ENCODE measurements at places on chromosomes 12 and 14. TPM values are rescaled to one million over a fixed set of nuclear protein-coding genes. Genes with fewer than 3 reads are reported as not detected.

DNA sequence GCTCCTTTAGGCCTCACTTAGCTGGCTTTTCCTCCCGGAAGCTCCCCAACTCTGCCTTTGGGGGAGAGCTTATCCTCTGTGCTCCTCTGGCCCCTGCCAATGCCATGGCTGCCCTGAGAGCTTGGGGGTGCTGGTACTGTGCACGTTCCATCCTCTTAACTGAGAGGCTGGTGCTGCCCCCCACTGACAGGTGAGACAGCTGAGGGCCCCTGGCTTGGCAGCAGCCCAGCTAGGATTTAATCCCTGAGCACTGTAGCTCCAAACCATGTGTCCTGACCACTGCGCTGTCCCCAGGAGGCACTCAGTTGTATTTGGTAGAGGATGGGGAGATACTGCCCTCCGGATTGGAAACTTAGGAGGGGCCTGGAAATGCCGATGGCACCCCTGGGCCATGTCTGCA, 46.1 kb downstream of the UBE3B start:
- no peak for DNase-seq

- peak; percentile 77 for DNase-seq
Measured at GRCh38 chr14:85334316-85334715, 195.6 kb upstream of the FLRT2 start.

DNA sequence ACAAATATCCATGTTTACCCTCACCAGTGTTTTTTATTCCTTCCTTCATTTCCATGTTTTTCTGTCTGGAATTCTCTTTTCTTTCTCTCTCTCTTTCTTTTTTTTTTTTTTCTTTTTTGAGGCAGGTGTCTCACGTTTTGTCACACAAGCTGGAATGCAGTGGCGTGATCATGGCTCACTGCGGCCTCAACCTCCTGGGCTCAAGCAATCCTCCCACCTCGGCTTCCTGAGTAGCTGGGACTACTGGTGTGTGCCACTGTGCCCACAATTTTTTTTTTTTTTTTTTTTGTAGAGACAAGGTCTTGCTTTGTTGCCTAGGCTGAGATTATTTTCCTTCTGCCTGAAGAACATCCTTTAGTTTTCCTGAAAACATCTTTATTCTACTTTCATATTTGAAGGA, 15.0 kb upstream of the AMIGO2 start:
- DNase-seq, result no peak

DNA sequence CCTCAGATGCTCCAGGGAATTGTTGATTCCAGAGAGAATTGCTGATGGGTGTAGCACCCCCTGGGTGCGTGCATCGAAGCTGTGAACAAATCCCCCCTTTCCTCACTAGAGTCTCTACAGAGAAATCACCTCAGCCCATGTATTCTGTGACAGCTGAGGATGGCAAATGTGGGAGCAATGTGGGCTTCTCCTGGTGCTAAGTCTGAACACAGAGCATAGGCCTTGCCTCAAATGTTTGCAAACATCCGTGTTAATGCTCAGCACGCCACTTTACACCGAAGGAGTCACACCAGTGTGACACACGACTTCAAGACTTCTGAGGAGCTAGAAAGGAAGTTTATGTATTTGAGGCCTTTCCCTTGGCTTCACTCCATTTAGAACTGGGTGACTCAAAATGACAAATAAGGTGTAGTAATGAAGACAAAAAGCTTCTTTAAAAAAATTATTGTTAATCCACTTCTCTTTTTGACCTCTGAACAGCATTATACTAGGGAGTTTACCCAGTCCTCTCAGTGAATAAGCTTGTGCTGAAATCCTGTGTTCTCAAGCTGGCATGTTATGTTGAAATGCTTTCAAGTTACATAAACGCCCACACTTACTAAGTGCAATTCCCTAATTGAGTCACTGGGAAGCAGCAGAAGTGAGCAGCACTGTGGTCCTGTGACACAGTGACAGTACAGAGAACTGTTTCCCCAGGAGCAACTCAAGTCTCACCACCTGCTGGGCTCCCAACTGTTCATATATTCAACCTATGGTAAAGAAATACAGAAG, 92.9 kb downstream of the FAR2 start:
- DNase-seq, result peak; percentile 80

The CLEC4C gene
- not detected for total RNA-seq

GRCh38 chr12:104137001-104137901, 759 bp downstream of the NFYB start:
- DNase-seq, result peak; percentile 41

DNA sequence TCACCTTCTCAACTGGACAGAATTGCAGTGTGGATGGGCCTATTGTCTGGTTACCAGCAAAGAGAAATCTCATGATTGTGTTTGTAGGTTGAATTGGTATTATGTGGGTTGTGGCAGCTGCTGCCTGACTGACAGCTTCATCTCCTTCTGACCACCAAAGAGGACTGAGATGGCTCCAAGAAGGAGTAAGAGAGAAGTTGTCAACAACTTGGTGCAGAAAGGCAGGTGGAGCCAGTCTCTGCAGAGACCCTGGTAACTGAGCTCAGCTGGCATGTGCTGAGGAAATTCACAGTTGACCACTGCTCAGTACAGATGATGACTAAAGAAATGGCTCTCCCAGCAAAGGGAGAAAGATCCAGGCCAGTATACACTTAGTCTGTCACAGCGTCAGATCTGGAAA, 240.0 kb upstream of the AMIGO2 start:
- no peak for DNase-seq

- peak; percentile 53 for DNase-seq
Measured at GRCh38 chr12:60106214-60106613, 510.4 kb downstream of the SLC16A7 start.

The HOMEZ gene
- total RNA-seq, result 7.5 TPM

The ENDOU gene
- not detected for total RNA-seq

- DNase-seq, result no peak
Measured at GRCh38 chr14:56390859-56391258, 188.7 kb upstream of the TMEM260 start.

DNA sequence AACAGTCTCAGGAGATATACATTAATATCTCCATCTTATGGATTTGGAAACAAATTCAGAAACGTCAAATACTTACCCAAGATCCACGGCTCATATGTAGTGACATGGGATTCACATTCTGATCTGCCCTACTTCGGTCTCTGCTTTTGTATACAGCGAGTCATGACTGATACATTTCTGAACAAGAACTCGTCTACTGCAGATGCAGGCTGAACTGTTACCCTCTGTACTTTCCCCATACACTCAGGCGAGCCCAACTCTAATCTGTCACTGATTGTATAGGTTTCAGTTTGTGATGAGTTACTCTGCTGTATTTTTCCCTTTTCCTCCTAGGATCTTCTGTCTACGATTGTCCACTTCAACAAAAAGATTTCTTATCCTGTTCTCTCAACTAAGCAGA, 441.6 kb downstream of the CCDC91 start:
- DNase-seq, result no peak

DNA sequence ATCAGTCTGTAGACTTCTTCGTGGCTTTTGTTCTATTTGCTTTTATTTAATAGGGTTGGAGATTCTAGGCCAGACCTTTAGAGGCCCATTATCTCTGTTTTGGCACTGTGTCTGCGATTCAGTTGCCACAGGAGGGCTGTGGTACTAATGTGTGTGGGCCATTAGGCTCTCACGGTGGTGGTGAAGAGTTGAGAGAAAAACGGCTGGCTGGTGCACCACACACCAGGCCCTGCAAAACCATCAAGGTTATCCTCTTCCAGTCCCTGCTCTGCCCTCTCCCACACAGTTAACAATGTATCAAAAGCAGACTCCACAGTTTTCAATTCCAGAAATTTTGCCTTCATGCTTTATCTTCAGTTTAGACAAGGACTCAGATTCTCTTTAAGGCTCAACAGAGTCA, 97.7 kb downstream of the MYF5 start:
- DNase-seq, result no peak

DNA sequence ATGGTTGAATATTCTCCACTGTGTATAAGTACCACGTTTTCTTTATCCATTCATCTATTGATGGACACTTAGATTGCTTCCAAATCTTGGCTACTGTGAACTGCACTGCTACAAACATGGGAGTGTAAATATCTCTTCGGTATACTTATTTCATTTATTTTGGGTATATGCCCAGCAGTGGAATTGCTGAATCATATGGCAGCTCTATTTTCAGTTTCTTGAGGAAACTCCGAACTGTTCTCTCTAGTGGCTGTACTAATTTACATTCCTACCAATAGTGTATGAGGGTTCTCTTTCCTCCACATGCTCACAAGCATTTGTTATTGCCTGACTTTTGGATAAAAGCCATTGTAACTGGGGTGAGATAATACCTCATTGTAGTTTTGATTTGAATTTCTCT, 623.1 kb upstream of the LRFN5 start:
- DNase-seq, result peak; percentile 23

The MYO1H gene
- total RNA-seq, result not detected

The RPAP3 gene
- 25.7 TPM for total RNA-seq

The LRFN5 gene
- 12.1 TPM for total RNA-seq

DNA sequence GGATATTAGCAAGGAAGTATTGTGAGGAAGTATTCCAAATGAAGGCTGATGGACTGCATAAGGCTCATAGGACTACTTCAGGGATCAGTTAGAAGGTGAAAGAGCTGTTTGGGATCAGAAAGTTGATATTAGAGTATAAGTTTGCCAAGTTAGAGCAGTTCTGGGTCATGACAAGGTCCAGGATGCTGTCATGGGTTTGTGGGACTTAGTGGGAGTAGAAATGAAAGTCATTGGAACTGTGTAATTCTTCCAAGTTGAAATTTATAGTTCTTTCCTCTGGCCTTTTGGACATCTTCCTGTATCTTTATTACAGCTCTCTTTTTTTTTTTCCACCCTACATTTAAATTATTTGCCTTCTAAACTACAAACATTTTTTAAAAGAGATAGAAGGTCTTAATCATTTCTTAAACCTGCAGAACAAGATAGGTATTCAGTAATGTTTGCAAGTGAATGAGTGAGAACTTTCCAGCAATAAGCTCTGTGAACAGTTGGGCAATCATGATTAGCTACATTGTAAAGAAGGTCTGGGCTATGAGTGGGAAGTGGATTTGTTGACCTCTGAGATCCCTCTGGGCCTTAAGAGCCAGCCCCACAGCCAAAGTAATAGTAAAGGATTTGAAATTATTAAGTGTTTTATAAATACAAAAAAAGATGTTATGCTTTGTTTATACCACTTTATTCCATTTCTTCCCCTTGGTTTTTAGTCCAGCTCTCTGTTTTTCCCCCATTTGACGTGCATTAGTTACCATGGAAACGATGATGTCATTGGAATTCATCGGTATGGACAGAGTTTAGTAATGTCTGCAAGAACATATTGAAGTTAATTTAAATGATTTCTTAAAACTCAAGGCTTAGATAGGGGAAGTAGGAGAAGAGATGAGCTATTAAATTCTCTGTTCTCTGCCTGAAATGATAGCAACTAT, 247.9 kb upstream of the ARHGAP5 start:
- peak; percentile 63 for DNase-seq

- no peak for DNase-seq
Measured at GRCh38 chr12:56957229-56958052, at the start of gene RDH16. RDH16 (minus strand) TSS chr12:56957608; CDS start chr12:56957462, 146 bp downstream.

The RNF10 gene
- total RNA-seq, result 96.7 TPM

DNA sequence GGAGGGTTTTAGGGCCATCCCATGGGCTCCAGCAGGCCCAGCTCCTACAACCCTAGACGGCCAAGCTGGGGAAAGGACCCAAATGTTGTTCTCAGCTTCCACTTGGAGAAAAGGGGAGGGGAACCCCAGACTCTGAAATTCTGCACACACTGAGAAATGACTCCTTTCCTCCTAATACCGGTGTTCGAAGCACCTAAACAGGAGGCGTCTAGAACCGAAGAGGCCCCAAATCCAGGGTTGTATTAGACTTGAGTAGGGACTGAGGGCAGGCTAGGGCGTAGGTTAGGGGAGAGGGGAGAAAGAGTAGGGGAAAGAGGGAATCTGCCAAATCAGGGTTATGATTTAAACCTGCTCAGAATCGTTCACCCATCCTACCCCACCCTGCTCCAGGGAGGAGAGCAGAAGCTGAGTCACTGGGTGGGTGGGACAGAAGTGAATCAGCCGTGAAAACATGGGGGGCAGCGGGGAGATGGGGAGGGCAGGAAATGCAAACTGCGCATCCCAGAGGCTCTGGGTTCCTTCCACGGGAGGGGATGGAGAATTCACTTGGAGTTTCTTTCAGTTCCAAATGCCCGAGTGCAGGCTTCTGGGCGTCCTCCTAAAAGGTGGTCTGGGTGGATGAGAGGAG, 1.0 kb downstream of the IGFBP6 start:
- peak; percentile 80 for DNase-seq

GRCh38 chr12:56261503-56262232, 3.5 kb upstream of the ANKRD52 start:
- peak; percentile 65 for DNase-seq

Data from fibroblast of the aortic adventitia (primary cell).